SHP77 treated with DMSO at 0.1 percent for 48 hours (cell line): ENCODE measurements at places on chromosomes 1 and 21.
A peak's percentile ranks its signal among the peaks of the same experiment; 100 is the strongest.

- DNase-seq = no peak
Measured at GRCh38 chr1:206001476-206001888, 1.7 kb downstream of the RAB7B start.

DNA sequence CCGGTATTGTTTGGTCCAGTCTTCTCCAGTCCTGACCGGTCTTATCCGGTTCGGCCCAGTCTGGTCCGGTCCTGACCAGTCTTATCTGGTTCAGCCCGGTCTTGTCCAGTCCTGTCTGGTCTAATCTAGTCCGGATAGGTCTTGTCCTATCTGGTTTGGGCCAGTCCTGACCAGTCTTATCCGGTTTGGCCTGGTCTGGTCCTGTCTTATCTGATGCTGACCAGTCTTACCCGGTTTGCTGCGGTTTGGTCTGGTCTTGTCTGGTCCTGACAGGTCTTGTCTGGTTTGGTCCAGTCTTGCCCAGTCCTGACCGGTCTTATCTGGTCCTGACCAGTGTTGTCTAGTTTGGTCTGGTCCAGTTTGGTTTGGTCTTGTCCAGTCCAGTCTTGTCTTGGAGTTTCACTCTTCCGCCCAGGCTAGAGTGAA lies 30.1 kb downstream of the DHX9 start:
- no peak for DNase-seq

DNA sequence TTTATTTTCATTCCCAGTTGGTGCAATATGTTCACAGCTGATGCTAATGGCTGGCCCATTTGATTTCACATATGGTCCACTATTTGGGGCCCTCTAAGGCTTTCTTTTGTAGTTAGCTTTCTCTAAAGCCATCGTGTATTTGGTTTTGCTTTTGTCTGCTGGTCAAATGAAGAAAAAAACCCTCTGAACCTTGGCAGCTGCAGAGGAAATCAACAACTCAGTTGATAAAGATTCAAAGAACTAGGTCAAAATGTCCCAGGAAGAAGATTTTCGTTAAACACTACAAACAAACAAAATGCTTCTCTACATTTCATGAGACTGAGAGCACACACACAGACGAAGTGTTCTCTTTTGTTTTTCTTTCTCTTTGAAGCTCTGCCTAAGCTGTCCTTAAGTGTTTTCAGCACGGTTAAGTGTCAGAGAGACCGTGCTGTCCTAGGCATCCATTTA lies 655.0 kb downstream of the RWDD3 start:
- DNase-seq = no peak

DNA sequence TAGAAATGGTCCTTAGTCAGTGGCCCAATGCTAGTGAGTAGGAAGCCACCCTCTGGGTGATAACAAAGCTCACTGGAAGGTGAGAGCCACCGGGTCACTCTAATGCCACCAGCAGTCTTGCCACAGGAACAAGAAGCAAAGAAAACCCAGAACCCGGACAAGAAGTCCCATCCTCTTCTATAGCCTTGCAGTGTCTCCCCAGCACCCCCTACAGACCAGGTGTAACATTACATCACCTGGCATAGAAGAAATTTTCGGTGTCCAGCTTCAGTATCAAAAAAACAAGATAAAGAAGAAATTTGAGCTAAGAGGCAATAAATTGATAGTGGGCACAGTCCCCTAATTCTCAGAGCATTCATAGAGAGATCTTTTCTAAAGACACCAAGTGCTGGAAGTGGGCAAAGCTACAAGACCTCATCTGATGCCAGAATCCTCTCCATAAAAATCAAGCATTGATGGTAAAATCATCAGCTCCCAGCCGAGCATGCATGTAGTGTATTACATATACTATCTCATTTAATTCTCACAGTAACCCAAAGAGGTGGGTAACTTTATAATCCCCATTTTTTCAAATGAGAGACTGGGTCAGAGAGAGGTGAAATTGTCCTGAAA lies 491.0 kb downstream of the MATN1 start:
- DNase-seq = peak; percentile 12

DNA sequence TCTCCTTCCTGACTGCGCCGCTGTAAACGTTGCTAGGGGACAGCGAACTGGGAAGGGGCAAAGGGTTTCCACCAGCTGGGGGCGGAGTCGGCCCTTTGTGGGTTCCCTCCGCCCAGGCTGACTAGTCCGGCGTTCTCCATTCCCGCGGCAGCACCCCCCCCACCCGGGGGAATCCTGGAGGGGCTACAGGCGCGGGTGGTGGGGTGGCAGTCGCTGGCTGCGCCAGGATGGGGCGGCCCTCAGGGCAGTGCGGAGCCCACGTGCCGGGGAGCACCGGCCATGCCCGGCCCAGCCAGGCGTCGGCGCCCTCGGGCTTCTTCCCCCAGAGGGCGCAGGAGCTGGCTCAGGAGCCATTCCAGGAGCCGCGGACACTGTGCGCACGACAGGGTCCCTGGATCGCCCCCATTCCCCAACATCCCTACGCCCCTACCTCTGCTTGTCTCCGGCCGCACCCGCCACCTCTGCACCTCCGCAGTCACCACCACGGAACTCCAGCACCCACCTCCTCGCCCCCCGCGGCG lies 476 bp downstream of the BATF3 start:
- no peak for DNase-seq

DNA sequence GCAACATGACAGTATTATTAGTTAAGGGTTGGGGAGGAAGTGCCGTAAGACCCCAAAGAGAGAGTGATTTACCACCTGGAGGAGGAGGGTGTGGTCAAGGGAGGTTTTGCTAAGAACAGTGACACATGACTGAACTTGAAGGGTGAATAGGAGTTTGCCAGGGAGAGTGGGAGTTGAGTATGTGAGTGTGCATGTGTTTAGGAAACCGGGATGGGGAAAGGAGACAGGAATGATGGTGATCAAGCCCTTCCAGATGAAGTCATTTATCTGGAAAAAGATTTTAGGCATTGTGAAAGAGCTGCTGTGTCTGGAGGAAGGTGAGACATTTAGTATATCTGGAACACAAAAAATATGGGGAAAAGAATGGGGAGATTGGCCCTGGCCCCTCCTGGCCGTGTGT lies 28.1 kb upstream of the IL10 start:
- no peak for DNase-seq

DNA sequence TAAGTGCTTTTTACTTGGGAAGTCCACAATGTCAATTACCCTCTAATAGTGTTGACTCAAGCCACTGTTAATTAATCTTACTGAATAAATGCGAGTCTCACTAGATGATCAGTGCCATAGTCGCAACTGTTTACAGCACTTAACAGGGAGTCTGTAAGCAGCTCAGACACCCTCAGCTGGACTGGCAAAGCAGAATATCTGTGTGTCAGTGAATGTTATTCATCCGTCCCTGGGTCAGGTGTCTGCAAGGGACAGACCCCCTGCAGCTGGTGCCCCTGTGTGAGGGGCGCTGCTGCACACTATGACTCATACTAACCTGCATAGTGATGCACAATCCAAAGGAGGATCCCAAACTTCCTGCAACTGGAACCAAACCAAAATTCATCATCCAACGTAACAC lies 306.5 kb downstream of the HHIPL2 start:
- no peak for DNase-seq

DNA sequence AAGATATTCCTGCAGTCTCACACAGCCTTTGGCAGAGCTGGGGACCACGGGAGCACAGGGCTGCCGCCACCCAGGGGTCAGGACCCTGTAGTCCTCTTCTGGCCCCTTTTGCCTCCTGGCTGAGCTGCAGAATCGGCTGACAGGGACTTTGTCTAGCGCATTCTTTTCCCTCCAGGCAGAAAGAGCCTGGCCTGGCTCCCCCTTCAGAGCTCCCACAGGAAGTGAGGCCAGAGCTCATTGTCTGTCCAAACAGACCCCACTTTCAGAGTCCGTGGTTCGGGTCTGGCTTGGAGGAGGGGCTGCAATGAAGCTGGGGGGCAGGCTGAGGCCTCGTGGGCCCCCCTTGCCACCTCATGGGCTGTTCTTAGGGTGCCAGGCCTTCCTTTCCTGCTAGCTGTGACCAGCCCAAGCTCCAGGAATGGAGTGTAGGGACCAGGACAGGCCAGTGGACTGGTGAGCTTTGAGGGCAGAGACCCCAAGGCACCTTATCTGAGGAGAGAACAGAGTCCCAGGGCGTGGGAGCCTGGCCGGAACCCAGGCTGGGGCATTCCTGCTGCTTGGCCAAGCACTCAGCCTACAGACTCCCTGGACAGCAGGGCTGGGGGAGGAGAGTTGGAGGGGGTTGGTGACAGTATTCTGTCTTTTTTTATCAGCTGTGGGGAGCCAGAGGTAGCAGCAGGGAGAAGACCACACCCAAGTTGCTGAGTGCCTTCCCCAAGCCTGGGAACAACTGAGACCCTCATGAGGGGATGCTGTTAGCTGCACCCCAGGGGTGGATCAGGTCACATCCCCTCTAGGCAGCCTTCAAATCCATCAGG lies 4.7 kb downstream of the CELSR2 start:
- DNase-seq = no peak

DNA sequence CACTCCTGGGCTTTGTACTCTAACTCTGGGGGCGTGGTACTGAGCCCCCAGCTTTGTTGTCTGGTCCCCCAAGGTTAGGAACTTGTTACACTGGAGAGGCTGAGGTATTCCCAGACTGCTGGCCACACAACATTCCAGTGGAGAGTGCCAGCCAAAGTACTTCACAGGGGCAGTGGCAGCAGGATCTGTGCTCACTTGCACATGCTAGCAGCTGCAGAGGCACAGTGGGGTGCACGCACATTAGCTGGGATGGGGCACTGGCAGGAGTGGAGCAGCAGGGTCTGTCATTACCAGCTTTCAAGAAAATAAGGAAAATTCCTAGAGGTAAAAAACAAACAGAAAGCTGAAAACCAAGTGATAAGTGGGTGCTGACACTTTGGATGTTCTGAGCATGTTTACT lies 31.0 kb downstream of the ZNF691 start:
- DNase-seq = no peak

DNA sequence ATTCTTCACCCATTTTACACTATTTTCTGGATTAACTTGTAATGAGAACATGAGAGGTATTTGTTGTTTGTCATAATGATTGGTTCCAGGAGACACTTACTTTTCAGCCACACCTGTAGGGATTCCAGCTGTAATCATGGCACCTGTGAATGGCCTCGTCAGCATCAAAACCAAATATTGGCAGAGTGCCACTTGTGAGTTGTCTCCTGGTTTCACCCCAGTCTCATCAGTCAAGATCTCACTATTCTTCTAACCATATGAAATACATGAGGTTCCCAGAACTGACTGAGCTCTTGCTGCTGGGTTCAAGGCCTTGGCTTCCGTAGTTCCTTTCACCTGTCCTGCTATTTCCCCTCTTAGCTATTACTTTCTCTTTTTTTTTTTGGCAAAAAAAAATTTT lies 246.6 kb upstream of the ADGRL2 start:
- peak; percentile 24 for DNase-seq

DNA sequence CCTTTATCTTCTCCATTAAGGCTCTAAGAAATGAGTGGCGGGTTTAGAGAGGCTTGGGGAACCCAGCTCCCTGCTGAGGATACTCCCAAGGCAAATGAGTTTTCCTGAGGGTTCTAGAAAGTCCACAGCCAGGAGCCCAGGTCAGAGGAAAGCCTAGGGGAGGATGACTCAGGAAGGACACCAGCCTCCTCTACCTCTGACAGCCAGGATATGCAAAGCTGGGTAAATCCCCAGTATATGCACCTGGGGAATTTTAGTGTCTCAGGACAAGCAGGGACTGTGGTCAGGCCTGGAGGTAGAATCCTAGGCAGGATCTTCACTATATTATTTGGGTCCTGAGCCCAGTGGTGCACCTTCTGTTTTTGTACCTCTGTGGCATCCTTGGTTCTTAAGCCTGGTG lies 23.5 kb upstream of the WNT4 start:
- no peak for DNase-seq

- no peak for DNase-seq
Measured at GRCh38 chr1:15176120-15176519, 22.6 kb downstream of the TMEM51 start.

- peak; percentile 50 for DNase-seq
Measured at GRCh38 chr1:110498270-110498669, 20.7 kb downstream of the KCNA10 start.

GRCh38 chr1:11595285-11595684 lies 58.9 kb downstream of the FBXO2 start:
- no peak for DNase-seq

DNA sequence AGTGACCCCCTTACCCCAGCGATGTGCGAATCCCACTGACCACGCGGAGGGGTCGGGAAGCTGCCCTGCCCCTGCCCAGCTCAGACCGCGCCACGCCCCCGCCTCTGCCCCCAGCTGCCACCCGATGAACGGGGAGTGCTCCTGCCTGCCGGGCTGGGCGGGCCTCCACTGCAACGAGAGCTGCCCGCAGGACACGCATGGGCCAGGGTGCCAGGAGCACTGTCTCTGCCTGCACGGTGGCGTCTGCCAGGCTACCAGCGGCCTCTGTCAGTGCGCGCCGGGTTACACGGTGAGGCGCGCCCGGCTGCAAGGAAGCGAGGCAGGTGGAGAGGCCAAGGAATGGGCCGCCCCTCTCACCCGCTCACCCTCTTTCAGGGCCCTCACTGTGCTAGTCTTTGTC lies 11.9 kb upstream of the LRRC71 start:
- DNase-seq = no peak

DNA sequence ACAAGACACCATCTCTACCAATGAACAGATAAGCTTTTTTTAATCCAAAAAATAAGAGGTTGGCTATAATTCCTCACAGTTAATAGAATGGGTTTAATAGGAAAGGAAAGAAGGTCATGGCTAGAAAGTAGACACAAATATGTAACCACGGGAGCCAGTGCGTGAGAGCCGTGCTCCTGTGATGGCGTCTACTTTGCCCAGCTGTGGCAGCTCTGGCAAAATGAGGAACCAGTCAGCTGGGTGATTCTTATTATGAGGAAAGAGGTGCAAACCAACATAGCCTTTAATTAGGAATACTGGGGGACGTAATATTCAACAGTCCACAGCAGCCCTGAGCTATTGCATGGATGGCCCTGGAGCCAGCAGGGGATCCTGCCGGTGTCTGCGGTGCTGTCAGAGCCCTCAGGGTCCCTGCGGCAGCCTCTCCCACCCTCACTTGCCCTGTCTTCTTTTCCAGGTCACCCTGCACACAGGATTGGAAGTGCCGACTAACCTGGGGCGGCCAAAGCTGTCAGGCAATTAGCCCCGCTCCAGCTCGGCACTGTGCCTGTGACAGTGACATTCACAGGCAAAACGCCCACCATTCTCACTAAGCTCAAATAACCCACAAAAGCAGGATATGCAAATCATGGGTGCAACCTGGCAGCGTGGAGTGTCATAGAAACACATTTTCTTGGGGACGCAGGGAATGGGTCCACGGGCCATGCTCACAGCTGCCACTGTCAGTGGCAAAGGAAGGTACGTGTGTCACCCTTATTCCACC lies 25.9 kb upstream of the GNPAT start:
- no peak for DNase-seq

DNA sequence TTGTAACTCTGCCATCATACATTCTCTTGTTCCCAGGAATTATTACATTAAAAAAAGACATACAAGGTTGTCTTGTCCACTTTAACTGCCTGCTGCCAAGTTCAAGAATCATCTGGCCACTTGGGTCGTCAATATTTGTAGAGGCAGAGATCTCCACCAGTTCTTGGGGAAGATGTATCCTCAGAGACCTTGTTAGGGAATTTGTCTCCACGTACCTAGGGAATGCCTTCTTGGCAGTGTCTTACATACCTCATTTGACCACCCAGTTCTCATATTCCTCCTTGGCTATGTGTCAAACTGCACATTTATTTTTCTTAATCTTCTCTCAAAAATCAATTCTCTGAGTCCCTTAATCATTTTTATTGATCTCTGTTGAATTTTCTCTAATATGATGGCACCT lies 266.0 kb downstream of the SPATA17 start:
- no peak for DNase-seq

GRCh38 chr1:113135460-113135859 lies 62.5 kb downstream of the LRIG2 start:
- no peak for DNase-seq
